Renal cortex interstitium (tissue), 15 donors: ENCODE measurements at places on chromosomes 5 and 9. TPM values are rescaled to one million over a fixed set of nuclear protein-coding genes. Genes with fewer than 3 reads are reported as not detected.

- peak; percentile 96 for DNase-seq
Observed at GRCh38 chr5:133968204-133968980, at the start of gene C5orf15. C5orf15 (minus strand) TSS chr5:133968625; CDS start chr5:133968584, 41 bp downstream.

MELK gene
- polyA plus RNA-seq = 24.2 TPM

BTNL3 gene
- 0.20 TPM for polyA plus RNA-seq

- no peak for DNase-seq
Observed at GRCh38 chr9:20030221-20030620, 241.4 kb upstream of the SLC24A2 start.

- DNase-seq = peak; percentile 77
Observed at GRCh38 chr5:179818746-179819295, 1.9 kb upstream of the SQSTM1 start.

DNA sequence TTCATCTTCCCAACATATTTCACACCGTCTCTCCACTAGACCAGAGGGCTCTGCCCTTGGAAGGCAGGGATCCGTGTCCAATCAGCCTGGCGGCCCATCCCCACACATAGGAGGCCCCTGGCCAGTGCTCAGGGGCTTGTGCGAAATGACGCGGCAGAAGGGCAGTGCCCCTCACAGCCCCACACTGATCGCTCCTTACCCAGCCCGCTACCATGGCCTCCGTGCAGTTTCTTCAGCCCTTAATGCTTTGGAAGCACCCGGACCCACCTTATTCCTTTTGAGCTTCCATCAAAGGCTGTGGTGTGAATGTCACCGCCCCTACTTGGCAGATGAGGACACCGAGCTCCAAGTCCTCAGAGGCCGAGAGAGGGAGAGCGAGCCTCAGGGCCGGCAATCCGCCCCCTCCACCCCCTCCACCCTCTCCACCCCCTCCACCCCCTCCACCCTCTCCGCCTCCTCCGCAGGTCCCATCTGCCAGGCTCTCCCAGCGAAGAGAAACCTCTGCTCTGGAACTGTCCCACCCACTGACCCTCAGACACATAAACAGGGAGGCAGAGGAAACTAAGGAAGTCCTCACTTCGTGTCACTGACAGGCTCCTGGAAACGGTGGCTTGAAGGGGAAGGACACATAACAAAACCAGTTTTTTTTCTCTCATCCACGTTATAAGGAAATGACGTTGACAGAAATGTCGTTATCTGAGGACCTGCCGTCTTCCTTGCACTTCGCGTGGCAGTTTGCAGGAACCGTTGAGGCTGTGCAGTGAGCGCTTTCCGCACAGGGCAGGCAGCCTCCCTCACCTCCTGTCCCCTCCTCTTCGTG, 13.9 kb downstream of the QSOX2 start:
- DNase-seq = no peak

- no peak for DNase-seq
Observed at GRCh38 chr9:75712700-75713099, 177.8 kb upstream of the PCSK5 start.

GRCh38 chr5:125181159-125181558, 434.7 kb upstream of the ZNF608 start:
- DNase-seq = no peak

C8G gene
- 0.57 TPM for polyA plus RNA-seq

CCDC183 gene
- 7.4 TPM for polyA plus RNA-seq
